ENCODE measurements at places on chromosomes 12 and 14.

DNA sequence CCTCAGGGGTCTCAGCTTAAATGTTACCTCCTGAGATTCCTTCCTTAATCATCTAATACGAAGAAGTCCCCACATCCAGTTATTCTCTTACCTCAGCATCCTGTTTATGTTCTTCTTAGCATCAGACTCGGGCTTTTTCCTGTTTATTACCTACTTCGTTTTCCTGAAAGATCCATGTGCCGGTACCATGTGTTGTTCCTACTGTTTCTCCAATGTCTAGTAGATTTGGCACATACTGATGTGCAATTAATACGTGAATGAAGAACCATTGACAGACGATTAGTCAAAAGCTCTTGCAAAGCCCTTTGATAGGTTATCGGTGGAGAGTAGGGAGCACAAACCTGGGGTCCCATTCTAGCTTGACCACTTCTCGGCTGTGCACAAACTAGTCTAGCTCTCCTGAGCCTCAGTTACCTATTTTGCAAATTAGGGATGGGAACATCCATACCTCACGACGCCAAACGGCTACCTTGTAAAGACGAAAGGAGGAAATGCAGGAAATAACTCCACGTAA, 735 bp upstream of the MAPKAPK5 start:
- no peak for DNase-seq

- no peak for DNase-seq
Observed at GRCh38 chr12:7723926-7724325, 12.7 kb downstream of the DPPA3 start.

DNA sequence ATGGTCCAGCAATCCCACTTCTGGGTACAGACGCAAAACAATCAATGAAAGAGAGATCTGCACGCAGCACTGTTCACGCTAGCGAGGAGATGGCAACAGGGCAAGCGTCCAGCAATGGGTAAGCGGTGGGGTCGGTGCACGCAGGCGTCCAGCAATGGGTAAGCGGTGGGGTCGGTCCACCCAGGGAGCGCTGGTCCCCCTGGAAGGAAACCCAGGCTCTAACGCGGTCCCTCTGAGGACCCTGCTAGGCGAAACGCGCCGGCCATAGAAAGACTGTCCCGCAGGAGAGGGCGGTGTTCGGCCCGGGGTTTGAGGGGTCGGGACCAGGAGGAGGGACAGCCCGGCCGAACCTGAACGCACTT, 618 bp upstream of the PGAM5 start:
- DNase-seq: no peak

- no peak for DNase-seq
Observed at GRCh38 chr12:15855646-15856045, 26.5 kb upstream of the STRAP start.

DNA sequence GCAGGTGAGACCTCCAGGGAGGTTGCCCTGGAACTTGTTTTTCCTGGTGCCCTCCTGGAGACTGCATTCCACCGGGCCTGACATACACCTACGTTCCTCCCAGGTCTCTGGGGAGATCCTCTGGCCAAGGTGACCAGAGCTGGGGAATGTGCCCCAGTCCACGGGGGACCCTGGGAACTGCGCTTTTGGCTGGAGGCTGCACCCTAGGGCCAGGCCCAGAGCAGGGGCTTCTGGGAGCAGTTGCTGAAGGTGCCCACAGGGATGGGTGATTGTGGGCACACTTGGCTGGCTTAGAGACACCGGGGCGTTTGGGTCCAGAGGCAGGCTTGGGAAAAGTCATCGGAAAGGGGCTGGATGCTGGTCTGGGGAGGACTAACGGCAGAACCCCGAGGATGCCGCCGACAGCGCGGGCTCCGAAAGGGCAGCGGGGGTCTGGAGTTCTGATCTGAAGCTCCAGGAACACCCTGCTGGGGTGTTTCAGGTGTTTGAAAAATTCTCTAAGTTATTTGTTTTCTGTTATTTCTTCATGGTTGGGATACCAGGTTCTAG, 36.5 kb upstream of the TDRD9 start:
- DNase-seq: no peak

DNA sequence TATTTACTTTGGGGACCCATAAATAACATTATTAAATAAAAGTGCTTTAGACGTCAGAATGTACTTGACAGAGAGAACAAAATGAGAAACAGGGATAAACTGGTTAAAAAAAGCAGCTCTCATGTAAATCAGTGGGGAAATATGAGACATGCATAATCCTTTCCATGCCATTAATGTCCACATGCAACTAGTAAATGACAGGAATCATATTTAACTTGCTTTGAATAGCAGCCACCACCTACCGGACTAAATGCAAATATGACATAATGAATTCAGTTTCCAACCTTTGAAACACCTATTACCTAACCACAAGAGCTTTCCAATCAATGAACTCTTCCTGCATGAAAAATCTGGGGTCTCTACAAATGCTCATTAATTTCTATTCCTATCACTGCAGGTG, 19.6 kb downstream of the FGD6 start:
- DNase-seq: no peak

GRCh38 chr14:50600849-50601248, 40.9 kb downstream of the ATL1 start:
- DNase-seq: no peak

DNA sequence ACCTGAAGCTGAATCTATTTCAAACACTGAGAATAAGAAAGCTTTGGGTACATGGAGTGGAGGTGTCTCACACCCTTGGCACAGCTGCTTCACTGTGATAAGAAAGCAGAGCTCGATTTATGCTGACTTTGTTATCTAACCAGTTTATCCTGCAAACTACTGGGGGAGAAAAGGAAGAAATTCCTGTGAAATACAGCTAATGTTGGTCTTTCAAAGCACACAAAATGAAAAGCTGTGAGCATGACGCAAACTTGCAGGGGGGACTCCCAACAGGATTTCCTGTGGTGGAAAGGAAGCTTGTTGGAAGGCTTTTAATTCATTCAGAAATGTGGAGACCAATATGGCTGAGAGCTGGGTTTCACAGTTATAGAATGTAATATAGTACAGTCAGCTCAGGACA, 53.4 kb downstream of the SRGAP1 start:
- no peak for DNase-seq

DNA sequence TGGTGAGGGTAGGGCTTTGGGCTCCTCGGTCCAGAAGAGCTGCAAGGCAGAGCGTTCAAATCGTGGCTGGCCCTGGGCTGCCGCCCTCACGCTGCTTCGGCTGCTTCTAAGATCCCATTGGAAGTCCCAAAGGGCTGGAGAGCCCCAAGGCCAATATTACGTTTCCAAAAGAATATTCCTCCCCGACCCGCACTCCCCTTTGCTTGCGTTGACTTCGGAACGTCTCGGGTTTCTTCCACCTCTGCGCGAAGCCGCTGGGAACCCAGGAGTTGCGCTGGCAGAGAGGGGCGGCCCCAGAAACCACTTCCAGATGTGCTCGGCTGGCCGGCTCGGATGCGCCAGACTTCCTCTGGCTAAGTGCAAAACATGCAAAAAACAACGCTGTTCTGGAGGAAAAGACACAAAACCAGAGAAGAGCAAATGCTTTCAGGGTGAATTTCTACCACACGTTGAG, at the start of gene GLT8D2:
TSS of gene GLT8D2 (minus strand) at position 285 of the 454 bp plus-strand sequence. CDS start 30,539 bp downstream, outside the sequence.
- no peak for DNase-seq

GRCh38 chr12:90410962-90411361, 544.0 kb downstream of the CCER1 start:
- no peak for DNase-seq

- DNase-seq: no peak
Observed at GRCh38 chr12:26566675-26567074, 266.3 kb downstream of the ITPR2 start.

DNA sequence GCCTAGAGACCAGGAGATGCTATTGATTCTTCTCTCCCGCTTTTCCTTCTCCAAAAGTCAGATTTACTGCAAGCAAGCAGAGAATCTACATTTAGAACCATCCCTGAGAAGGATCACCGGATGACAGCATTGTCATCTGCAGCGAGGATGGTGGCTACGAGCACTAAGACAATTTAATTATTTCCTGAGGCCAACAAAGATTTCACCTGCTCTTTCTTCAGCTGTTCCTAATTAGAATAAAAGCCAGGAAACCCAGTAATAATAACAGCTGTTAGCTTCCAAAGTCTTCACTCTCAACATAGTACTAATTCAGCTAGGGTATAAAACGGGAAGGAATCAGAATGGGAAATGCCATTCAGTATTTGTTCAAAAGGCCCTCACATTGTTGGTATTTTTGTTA, 53.3 kb downstream of the TMTC1 start:
- DNase-seq: no peak

- DNase-seq: no peak
Observed at GRCh38 chr12:44677724-44678123, 198.4 kb downstream of the NELL2 start.

GRCh38 chr12:52692254-52692653, 11.1 kb downstream of the KRT77 start:
- DNase-seq: no peak

DNA sequence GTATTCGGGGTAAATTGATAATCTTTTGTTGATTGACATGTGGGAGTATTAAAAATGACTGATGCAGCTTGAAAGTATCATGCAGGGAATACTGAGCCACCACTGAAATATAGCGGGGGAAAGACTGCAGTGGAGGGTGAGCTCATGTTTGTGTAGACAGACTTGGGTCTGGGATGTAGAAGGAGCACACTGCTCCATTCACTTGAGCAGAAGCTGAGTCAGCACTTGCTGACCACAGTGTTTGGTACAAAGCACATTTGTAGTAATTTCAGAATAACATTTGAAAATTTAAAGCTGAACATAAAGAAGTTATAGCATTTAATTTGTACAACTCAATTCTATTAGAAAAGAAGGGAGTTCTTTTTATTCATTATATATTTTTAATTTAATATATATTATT, 304.3 kb upstream of the PRICKLE1 start:
- no peak for DNase-seq

DNA sequence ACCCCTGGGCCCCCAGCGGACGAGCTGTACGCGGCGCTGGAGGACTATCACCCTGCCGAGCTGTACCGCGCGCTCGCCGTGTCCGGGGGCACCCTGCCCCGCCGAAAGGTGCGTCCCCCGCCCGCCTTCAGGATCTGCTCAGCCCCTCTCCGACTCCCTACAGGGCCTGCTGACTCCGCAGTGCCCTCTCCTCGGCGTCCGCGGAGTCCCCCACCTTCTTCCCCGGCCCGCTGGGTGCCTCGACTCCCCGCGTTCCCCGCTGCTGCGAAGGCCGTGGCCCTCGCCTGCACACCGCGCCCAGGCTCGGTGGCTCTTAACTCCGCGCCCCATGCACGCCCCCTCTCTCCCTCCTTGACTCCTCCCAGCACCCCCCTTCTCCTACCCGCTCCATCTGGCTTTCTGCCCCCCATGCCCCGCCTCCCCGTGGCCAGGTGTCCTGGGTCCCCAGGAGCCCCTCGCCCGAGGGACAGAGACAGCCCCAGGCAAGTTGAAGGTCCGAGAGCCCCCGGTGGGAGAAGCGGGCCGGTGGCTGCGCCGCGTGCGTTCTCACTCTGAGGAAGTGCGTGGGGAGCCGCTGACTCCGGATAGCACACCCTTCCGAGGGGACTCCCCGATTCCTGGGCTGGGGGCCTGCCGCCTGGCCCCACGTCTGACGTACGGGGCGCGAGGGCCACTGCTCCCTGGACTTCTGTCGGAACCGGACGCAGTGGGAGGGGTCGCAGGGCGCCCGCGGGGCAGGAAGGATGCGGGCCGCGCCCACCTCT, 594 bp downstream of the TAMALIN start:
- DNase-seq: no peak

GRCh38 chr12:128513331-128513730, 246.4 kb downstream of the TMEM132C start:
- no peak for DNase-seq

- DNase-seq: no peak
Observed at GRCh38 chr14:25006961-25007795, 42.8 kb downstream of the STXBP6 start.

- DNase-seq: no peak
Observed at GRCh38 chr12:114406316-114406983, 506 bp upstream of the TBX5 start.

DNA sequence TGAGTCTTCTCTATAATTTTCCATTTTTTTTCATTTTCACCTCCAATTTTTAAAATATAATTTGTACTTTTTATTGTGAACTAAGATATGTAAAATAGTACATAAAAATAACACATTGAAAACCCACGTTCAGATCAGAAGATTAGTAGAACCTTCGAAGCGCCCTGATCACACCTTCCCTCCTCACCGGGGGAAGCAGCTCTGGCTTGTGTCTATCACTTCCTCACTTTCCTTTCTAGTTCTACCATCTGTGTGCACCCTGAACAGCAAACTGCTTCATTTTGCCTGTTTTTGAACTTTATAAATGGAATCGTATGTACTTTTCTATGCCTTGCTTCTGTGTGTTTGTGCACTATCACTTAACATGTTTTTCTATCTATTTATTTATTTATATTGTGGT, 11.8 kb upstream of the CD27 start:
- no peak for DNase-seq

GRCh38 chr14:76152333-76152681, 585 bp downstream of the GPATCH2L start:
- DNase-seq: no peak

- no peak for DNase-seq
Observed at GRCh38 chr12:114341635-114342034, 64.3 kb downstream of the TBX5 start.

GRCh38 chr12:254039-254438, 8.6 kb downstream of the SLC6A13 start:
- DNase-seq: no peak

- DNase-seq: no peak
Observed at GRCh38 chr14:104665657-104666522, 23.5 kb upstream of the INF2 start.

DNA sequence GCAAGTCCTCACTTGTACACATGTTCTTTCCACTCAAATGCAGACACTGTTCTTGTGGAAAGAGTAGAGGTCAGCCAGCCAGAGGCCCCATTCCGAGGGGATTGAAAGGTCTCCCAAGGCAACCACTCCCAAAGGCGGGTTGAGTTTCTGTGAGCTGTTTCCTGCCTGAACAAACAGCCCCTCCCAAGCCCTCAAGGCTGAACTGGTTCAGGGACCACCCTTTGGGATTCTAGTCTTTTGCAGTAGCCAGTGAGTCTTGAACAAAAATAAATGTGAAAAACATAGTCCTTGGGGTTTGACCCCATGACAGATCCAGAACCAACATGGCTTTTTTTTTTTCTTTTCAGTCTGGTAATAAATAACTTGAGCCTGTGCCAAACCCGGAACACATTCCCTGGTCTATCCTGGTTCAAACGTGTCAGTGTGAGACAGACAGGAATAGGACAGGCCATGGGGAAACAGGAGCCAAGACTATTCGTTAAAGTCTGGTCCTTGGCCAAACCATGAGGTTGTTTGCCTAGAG, 17.6 kb upstream of the STK38L start:
- no peak for DNase-seq

DNA sequence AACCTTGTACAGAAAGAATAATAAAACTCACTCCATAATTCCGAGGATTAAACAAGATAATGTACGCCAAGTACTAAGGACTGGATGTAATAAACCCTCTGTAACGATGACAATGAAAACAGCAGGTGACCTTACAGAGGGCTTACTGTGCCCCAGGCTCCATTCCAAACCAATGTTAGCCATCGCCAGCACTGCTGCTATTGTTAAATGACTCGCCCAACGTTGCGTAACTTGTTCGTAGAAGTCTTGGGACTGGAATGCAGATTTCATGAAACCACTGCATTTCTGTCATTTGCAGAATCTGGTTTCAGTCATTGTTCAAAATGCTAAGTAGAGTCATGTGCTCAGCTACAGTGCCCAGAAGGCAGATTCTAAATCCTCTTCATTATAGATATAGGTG, 728 bp upstream of the STON2 start:
- DNase-seq: no peak

- peak; percentile 38 for DNase-seq
Observed at GRCh38 chr12:82687021-82688011, 610 bp downstream of the TMTC2 start.
